ENCODE measurements at places on chromosomes 5 and 9.

DNA sequence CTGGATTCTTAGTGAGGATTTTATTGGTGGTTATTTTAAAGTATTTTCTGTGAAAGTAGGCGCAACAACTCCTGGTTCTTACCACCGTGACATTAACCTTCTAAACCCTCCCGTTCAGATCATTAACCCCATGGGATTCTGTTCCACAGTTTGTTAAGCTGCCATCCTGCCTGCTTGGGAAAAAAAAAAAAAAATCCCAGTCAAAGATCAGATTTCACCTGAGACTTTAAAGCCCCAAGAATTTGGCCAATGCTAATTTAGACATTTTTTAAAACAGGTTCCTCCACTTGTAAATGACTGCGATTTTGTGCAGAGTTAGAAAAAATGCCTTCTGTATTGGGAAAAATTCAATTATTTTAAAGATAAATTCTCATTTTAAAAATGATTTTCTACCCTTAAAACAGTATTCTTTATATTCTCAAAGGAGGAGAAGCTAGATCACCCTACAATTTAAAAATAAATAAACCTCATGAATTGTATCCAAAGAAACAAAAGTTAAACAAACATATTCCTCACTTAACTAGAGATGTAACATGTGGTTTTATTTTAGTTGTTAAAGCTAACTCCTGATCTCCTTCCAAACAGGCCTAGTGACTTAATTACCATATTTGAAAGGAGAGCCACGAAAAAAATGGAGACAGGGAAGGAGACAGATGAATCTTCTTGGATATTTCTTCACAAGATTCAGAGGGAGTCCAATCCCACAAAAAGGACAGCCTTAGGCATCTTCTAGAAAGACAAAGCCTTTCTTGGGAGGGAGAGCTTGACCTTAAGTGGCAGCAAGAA, 93.1 kb upstream of the IFNK start:
- no peak for DNase-seq

DNA sequence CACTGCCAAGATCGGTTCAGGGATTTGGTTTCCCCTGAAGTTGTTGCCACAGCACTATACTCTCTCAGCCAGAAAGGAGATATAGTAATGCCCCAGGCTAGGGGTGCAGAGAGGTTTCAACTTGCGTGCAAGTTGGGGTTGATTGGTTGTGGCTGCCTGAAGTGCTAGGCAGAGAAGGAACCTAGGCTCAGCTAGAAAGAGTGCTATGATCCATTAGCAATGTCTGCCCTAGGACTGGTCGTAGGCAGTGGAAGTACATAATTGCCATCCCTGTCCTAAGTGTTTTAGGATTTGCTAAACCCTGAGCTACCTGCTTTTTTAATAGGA, 136.6 kb upstream of the SMIM23 start:
- no peak for DNase-seq

DNA sequence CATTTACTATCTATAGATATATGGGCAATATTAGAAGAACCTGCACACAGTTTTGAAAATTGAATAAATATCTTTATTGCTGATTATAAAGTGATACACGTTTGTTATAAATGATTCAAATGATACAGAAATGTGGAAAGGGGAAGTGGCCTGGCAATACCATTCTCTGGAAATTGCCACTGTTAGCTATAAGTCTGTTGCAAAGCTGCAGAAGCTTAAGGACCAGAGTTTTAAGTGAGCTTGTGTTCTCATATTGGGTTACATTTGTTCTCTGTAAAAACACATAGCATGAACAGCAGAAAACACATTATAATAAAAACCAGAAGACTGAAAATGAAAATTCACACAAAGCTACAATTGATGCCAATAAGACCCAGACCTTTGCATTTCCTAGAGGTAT, 59.6 kb downstream of the RASGRF2 start:
- DNase-seq, result no peak

GRCh38 chr9:100281066-100281465, 71.7 kb downstream of the TEX10 start:
- no peak for DNase-seq

GRCh38 chr9:133950629-133951111, 41.5 kb downstream of the VAV2 start:
- peak; percentile 60 for DNase-seq

GRCh38 chr5:167951116-167951515, 340.3 kb upstream of the WWC1 start:
- no peak for DNase-seq

- DNase-seq, result peak; percentile 61
Observed at GRCh38 chr9:72526901-72527800, 5.7 kb downstream of the TMC1 start.
